ENCODE measurements at places on chromosomes 5 and 9.

DNA sequence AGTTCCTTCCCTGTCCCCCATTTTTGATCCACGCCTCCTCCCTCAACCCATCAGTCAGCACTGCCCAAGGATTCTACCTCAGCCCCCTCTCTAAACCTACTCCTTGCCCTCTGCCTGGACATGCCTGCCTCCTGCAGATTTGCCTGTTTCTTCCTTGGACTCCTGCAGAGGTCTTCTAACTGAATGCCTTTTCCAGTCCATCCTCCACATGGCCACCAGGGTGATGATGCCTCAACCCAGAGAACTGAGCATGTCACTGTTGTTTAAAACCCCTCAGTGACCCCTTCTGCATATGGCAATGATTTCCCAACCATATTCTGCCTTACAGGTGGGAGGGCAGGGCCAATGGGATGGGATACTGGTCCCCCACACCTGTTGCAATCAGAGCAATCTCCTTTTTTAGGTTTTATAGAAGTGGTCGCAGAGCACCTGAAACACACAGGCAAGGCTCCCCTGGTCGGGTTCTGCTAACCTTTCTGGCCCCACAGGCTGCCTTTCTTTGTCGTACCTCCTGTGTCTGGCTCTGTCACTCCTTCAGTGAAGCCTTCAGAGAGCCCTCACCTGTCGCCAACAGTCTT is 9.3 kb downstream of the PHYKPL start:
- DNase-seq: no peak

DNA sequence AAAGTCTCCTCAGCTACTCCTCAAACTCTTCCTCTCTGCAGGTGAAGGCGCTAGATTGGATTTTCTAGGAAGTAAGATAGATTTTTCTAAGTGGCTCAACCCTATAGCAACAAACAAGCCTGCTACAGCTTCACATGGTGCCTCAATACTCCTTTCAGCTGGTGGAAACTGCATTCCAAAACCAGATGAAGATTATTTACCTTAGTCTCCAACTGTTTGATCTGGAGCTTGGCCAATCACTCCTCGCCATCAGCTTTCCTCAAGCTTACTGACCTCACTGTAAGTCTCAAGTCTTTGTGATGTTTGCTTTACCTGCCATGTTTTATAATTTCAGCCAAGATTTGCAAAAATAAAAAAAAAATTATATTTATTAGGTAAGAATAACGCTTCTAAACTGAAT is 622.4 kb downstream of the CHSY3 start:
- DNase-seq: no peak

- DNase-seq: peak; percentile 43
These were observed 100.7 kb upstream of the ERBIN start for GRCh38 chr5:65825408-65826328.

- DNase-seq: no peak
These were observed 1328.6 kb downstream of the PTPRD start for GRCh38 chr9:9284201-9284600.

DNA sequence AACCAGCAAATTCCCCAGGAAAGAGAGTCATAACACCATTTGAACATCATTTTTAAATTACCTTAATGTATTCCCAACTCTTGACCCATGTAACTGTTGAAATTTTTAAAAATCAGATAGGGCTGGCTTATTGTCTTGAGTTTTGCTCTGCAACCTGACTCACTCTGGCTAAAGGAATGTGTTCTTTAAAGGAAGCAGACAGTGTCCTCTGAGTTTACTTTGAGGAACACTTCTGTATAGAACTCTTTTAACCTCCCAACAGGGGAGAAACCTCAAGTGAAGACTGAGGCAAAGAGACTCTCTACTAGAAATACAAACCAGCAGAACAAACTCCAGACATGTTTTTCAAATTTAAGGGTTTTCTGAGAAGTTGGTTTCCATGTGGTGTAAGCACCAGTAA is 248.9 kb downstream of the CWC27 start:
- no peak for DNase-seq

GRCh38 chr5:142794537-142794936 is 24.4 kb downstream of the ARHGAP26 start:
- no peak for DNase-seq

DNA sequence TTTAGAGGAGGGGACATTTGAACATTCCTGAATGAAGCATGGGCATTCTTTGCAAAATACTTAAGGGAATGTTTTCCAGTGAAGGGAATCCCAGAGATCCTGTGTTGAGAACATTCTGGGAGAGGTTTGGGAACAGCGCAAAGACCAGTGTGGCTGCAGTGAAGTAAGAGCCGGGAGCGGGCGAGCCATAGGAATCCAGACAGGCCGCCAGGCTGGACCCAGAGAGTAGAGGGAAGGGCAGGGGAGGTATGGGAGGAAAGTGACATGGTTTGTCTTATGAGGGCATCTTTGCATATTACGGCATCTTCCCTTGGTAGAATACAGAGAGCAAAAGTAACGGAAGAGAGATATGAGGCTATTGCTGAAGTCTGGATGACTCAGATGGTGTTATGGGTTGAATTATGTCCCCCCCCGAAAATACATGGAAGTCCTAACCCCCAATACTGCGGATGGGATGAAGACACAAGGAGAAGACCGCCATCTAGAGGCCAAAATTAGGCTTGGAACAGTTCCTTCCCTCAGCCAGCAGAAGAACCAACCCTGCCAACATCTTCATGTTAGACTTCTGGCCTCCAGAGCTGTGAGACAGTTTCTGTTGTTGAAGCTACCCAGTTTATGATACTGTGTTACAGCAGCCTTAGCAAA is 268.2 kb downstream of the MAST4 start:
- DNase-seq: peak; percentile 40

DNA sequence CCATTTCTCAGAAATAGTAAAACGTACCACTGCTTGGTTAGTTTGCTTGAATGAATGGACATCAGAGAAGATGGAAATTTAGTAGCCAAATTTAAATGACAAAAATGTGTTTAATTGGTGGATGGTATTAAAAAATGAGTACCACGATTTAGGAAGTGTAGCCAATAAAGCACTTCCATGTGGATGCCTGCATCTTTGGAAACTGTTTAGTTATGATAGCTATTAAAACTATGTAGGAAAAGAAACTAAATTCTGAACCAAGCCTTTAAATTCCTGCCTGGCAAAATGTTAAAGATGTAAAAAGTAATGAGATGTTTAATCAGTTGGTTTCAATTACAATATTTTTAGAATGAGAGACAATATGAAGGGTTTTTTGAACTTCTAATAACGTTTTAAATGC is 94.8 kb downstream of the NUDT12 start:
- DNase-seq: no peak

DNA sequence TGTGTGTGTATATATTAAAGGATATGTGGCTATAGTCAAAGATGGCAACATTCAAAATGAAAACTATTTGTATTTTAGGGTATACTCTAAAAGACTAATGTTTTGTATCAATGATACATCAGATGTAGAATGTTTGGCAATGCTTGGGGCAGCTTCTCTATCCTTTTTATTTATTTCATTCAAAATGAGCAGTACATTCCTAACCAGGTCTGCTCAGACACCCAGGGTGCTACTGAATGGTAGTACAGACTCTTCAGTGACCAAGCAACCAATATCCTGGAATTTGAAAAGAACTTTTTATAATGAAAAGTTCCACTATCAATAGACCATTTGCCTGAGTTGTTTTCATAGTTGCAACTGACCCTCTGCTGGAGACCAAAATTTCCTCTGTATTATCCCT is 23.9 kb downstream of the MEGF9 start:
- no peak for DNase-seq

Data from LoVo (cell line).